ENCODE measurements at places on chromosomes 1 and 21.
A peak's percentile ranks its signal among the peaks of the same experiment; 100 is the strongest.

GRCh38 chr1:168794057-168794456 is 65.1 kb upstream of the DPT start:
- DNase-seq, result no peak

GRCh38 chr1:51926171-51926812 is 47.8 kb upstream of the NRDC start:
- no peak for DNase-seq

DNA sequence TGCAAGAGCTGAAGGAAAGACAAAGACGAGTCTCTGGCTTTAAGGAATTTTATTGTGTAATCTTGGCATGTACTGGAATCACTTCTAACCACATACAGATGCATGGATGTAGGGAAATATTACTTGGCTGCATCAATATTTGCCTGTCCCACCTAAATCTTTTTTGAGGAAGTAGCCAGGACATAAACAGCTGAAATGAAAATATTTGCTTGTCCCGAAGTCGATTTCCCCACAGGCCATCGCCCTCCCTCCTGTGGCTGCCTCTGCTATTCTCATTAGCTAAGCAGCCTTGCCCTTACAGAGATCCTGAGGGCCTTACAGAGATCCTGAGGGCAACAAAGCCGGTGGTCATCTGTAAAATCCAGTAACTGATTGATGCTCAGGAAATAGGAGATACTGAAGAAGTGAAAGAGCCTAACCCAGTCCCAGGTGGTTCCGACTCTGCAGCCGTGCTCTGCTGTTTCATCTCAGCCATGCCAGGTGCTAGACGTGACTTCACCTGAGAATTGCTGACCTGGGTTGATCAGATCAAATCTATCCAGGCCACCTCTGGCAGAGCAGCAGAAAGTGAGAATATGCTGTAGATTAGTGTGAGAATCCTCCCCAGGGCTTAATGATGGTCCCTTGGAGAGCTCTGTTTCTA is 25.5 kb downstream of the MAN1C1 start:
- peak; percentile 62 for DNase-seq

GRCh38 chr1:161311595-161312181 is 1.9 kb upstream of the MPZ start:
- no peak for DNase-seq

DNA sequence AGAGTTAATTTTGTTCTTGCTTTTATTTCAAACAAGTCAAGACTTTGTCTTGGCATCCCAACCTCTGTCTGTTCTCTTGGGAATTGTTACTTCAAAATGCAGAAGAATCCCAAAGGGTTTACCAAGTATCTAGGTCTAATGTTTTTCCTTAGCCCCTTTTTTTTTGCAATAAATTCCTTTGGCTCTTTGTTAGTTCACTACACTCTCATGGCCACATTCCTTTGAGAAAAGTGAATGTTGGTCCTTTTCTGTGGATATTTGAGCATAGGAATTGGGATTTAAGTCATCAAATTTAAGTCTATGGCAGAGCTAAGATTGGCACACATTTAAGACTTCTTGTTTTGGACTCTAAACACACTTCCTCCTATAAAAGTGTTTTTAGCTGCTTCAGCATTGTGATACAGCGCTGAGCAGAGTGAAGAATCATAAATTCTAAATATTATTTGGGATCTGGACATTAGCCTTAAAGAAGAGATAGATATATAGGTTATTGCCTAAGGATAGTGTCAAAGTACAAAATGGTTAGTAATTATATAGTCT is 1.9 kb downstream of the BTF3L4 start:
- DNase-seq, result no peak

DNA sequence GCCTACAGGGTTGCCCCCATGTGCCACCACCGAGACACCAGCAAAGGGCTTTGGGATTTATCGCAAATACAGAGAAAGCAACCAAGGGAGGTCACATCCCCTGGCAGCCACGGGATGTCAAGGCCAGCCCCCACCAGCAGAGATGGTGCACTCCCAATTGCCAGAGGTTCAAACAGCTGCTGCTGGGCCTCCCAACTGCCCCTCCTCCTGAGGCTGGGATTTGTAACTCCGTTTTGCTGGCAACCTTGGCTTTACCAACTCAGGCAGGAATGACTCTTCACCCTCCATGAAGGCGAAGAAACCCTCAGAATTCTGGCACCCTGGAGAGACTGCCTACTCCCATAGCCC is 11.6 kb downstream of the TMEM53 start:
- no peak for DNase-seq

- no peak for DNase-seq
Measured at GRCh38 chr1:79663916-79664315, 657.4 kb upstream of the ADGRL4 start.

- no peak for DNase-seq
Measured at GRCh38 chr1:230210981-230211336, 143.9 kb downstream of the GALNT2 start.

- DNase-seq, result no peak
Measured at GRCh38 chr1:202643397-202644218, 66.6 kb downstream of the SYT2 start.

GRCh38 chr1:35475356-35475755 is 81.8 kb downstream of the KIAA0319L start:
- no peak for DNase-seq

DNA sequence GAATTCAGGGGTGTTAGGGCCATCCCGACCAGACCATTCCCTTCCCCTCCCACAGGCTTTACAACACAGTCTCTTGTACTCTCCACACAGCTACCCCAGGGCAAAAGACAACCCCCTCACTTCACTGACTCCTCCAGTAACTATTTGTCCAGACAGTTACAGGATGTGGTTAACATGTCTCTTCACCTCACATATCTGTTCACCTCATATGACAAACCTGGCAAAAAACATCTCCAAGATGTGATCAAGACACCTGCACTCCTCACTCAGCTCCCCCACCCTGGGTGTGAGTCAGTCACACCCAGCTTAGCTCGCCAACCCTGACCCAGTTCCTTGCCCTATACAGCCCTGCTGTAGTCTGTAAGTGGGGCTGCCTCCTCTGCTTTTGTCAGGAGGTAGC is 490.5 kb upstream of the CHRM3 start:
- DNase-seq, result no peak

GRCh38 chr1:87712261-87713010 is 383.8 kb downstream of the LMO4 start:
- no peak for DNase-seq

DNA sequence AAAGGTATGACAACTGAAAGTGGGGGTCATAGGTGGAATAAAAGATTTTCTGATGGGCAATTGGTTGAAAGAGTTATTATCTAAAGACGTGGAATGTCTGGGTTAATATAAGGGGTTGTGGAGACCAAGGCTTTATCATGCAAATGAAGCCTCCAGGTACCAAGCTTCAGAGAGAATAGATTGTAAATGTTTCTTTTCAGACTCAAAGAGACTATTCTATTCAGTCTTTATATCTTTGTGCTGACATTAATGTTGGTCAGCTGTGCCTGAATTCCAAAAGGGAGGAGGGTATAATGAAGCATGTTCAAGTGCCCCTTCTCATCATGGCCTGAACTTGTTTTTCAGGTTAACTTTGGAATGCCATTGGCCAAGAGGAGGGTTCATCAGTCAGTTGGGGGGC is 145.3 kb downstream of the SETD4 start:
- no peak for DNase-seq

DNA sequence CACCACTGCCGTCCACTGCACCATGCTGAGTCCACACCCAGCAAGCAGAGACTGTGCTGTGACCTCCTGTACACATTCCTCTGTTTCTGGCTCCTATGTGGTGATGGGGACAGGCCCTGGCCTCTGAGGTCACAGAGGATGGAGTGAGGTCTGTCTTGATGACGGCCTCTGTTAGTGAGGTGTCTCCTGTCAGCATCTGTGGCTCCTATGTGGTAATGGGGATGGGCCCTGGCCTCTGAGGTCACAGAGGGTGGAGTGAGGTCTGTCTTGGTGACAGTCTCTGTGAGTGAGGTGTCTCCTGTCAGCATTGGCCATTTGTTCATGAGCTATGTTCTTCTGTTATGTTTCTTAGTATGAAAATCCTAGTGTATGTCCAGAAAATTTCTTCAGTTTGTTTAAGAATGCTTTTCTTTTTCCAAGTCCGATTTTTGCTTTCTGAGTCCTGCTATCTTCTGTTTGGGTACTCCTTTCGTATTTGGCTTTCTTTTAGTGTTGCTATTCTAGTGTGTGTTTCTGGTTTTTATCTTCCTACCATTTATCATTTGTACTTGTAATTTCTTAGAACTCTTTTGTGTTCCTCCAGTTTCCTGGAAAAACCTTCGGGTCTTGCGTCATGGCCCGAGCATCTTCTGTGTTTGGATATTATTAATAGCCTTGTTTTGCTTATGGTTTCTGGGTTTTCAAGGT is 13.4 kb downstream of the SNAP47 start:
- DNase-seq, result no peak

GRCh38 chr1:64072089-64072793 is 131.2 kb upstream of the UBE2U start:
- DNase-seq, result no peak

DNA sequence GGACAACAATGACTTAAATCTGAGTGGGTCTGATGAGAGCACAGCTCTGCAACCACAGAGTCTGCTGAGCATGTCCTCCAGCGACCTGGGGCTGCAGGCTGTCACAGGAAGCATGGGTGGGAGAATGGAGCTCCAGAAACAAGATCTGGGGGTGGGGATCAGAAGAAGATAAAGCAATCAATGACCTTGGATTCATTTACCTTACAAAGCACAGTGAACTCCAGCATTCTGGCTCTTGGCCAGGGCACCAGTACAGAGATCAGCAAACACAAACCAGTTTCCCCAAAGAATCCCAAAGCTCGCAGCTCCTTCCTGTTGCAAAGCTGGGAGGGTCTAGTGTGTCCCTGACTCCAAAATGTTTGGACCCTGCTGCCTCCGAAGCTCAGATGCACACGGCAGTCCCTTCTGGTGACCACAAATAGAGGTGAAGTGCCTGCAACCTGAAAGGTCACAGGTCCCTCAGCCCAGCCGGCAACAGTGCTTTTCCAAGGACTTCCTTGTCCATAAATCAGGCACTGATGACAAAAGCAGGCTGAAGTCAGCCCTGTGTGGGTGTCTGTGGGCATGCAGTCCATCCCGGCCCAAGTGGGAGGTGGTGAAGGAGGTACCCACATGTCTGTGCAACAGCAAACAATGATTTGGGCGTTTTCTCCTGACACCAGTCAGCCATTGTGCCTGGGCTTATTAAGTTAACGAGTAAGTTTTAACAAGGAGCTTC is 76.1 kb downstream of the SH3BGR start:
- no peak for DNase-seq

- peak; percentile 79 for DNase-seq
Measured at GRCh38 chr1:223135176-223135942, 7.7 kb downstream of the TLR5 start.

- DNase-seq, result no peak
Measured at GRCh38 chr1:218499011-218499691, 154.0 kb downstream of the TGFB2 start.

DNA sequence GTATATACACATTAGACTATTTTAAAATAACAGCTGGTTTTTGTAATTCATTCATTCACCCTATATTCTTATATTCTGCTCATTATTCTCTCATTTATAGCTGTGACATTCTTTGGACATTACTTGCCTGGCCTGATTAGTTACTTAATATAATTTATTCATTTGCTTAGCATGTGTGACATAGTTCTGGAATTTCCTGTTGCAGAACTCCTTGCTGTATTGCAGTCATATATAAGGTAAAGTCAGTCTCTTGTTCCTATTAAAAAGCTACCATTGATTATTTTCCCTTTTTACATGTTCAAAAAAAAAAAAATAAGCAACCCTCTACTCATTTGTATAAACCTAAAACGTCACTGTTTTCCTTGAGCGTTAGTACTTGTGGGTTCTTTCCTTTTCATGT is 23.9 kb downstream of the GNAT2 start:
- no peak for DNase-seq

DNA sequence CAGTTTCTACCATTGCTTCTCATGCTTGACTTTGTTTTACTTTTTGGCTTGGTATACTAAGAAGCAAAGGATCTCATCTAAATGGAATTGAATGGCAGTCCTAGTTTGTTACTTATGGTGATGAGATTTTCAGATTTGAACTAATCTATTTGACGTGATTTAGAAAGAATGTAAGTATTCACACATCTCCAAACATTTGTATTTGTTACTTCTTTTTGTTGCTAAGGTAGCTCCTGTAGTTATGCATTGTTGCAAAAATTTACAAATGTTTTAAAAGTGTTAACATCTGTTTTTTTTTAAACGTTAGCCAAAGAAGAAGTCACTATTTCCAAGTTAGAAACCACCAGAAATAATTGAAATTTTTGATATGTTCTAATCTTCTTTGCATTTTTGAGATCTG is 222.5 kb downstream of the RPS6KC1 start:
- no peak for DNase-seq

DNA sequence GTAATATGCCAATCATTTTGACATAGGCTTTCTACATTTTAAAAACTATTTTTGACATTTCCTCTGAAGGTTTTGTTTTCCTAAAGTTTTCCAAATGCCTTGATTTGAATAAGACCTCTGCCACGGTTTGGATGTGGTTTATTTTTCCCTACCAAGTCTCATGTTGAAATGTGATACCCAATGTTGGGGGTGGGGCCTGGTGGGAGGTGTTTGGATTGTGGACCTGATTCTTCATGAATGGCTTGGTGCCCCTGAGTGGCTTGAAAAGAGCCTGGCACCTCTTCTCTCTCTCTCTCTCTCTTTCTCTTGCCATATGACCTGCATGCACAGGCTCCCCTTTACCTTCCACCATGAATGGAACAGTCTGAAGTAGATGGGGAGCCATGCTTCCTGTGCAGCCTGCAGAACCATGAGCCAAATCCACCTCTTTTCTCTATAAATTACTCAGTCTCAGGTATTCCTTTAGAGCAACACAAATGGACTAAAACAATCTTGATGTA is 14.8 kb downstream of the MMEL1 start:
- peak; percentile 22 for DNase-seq

- DNase-seq, result no peak
Measured at GRCh38 chr1:229953736-229954326, 113.2 kb upstream of the GALNT2 start.

- no peak for DNase-seq
Measured at GRCh38 chr1:67766141-67766978, 66.9 kb downstream of the GNG12 start.

- DNase-seq, result no peak
Measured at GRCh38 chr1:202046227-202046626, 35.8 kb downstream of the ELF3 start.

DNA sequence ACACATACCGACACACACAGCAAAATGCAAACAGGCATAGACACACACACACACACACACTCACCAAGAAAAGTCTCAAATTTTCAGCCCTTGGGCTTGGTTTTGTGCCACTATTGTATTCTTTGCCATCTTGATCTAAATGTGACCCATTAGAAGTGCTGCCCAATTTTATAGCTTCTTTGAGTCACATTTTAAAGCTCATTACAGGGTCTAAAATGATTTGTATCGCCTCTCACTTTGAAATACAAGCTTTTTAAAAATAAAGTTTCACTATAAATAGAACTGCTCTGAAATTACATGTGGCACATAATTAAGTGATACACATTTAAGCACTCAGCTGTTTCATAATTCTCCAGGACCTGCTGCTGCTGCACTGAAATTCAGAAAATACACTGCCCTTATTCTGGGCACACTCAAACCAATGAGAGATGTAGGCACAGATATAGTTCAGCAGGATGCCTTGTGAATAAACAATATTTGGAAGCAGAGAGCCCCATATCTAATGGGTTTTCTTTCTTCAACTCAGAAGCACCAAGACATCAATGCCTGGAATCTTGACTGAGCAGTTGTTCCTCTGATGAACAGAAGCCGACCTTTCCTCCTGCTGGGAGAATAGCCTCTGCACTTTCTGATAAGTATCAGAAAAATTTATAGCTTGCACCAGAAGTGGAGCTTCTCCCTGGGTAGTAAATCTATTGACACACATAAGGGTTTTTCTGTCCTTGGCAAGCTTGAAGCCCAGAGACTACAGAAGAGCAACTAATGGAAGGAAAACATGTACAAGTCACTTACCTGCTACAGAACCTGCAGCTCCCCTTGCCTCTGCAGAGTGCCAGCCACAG is 37.0 kb upstream of the PLPPR4 start:
- no peak for DNase-seq

Measured in coronary artery (tissue), 2 donors.